ENCODE measurements at places on chromosomes 1 and 21.

- DNase-seq = no peak
Measured at GRCh38 chr1:200233393-200233792, 176.4 kb downstream of the ZNF281 start.

DNA sequence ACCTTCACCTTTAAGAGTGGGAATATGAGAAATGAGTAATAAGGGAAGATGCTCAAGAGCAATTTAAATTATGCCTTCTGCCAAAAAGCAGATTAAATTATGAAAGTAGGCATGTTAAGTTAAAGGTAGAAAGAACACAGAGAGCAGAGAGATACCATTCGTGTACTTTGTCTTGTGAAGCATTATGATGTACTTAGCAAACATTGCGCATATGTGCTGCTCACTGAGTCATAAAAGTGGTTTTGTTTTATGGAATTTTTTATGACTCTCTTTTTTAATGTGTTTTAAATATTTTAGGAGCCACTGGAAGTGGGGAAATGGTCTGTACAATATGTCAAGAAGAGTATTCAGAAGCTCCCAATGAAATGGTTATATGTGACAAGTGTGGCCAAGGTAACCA is 35.3 kb downstream of the MTF2 start:
- DNase-seq = no peak

- no peak for DNase-seq
Measured at GRCh38 chr1:38114241-38115026, 67.8 kb upstream of the POU3F1 start.

DNA sequence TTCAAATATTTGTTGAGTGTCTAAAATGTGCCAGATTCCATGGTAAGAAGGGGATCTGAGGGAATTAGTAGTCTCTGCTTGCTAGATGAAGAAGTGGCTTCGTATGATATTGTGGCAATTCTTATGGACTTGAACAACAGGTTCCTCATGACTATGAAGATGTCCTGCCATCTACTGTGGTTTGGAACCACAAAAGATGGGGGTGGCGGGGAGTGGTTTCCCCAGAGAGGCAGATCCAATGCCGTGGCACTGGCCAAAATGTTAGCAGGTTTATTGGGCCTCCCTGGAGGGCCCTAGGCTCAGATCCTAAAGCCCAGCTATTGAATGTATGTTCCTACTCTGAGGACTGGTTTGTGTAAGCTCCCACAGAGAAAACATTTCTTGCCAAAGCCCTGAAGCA is 120.8 kb downstream of the RGS2 start:
- DNase-seq = no peak

DNA sequence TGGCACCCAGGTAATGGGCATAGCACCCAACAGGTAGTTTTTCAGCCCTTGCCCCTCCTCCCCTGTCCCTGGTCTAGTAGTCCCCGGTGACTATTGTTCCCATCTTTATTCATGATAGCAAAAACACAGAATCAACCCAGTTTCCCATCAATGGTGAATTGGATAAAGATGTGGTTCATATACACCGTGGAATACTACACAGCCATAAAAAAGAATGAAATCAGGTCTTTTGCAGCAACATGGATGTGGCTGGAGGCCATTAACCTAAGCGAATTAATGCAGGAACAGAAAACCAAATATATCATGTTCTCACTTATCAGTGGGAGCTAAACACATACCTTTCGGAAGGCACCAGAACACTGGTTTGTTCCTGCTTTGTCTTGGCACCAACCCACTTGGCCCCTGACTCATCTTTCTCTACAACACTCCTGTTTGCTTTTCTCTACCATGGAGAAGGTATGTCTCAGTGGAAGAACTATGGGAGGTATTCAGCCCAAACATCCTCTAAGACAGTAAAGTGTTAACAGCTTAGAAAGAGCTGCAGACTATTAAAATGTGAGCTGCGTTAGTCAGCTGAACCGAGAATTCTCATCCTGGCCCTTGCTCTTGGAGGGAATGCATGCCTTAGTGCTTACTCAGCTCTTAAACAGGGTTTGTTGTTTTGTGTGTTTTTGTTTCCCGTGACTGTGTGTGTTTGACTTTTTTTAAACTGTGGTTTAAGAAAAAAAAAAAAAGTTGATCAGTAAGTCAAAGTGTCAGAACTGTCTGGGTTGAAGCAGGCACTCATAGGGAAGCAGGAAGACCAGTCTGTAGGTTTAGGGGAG is 203.0 kb downstream of the TOMM20 start:
- peak; percentile 87 for DNase-seq

- no peak for DNase-seq
Measured at GRCh38 chr1:29854700-29855276, 618.5 kb downstream of the PTPRU start.

DNA sequence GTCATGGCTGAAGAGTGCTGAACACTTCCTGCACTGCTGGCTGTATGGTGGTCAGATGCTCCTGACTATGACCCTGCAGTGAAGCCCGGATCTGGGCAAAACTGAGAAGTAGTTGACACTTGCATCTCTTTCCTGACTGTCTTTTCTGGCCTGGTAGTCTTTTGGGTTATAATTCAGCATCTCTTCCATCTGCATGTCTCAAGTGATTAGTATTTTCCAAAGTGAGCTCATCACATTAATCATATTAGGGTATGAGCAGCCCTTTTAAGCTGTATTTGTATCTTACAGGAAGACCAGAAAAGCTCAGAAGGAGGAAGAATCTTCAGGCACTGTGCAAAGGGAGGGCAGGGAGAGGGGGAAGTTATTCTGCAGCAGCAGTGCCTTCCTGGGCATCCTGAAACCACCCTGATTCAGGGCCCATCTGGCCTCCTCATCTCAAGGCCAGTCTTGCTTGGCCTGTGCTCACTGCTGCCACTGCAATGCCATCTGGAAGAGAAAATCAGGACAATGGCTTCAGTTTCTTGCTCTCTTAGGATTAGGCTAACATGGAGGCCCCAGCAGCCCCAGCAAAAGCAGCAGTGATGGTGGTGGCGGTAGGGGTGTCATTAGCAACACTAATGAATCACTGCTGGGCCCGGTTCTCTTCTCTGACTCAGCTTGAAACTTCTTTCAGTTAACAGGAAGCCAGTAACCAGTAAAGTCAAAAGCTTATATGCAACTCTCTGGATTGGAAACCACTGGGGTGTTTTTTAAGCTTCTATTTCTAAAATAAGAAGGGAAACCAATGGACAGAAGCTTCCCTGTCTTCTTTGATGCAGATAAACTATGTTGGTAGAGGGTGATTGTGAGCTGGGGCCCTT is 63.3 kb upstream of the WDR26 start:
- DNase-seq = no peak
